ENCODE measurements at places on chromosomes 12 and 14. TPM values are rescaled to one million over a fixed set of nuclear protein-coding genes. Genes with fewer than 3 reads are reported as not detected.

Gene C1QL4
- total RNA-seq, result 0.89 TPM

Gene SIX1
- under 0.01 TPM for total RNA-seq

Gene PRB2
- not detected for total RNA-seq

Gene KCNJ8
- total RNA-seq, result 4.6 TPM

Gene PLXNC1
- total RNA-seq, result 1.8 TPM

Gene SDSL
- total RNA-seq, result 8.6 TPM

Gene CELA1
- not detected for total RNA-seq

Gene EPYC
- not detected for total RNA-seq

Gene ASCL1
- total RNA-seq, result not detected

Gene INHBC
- total RNA-seq, result not detected

Gene CCDC88C
- 0.29 TPM for total RNA-seq

Gene NPFF
- total RNA-seq, result not detected

Gene TBC1D30
- 0.35 TPM for total RNA-seq

Gene PLCZ1
- not detected for total RNA-seq

Gene ASIC1
- total RNA-seq, result 1.4 TPM

Gene PLBD1
- 7.4 TPM for total RNA-seq
